Trophoblast cell (in vitro differentiated cells and primary cell): ENCODE measurements at places on chromosomes 2 and 18.

- no peak for DNase-seq
These were observed 1599.3 kb upstream of the PIK3C3 start for GRCh38 chr18:40355726-40356125.

- DNase-seq, result no peak
These were observed 67.6 kb downstream of the ITGB1BP1 start for GRCh38 chr2:9355716-9356115.

DNA sequence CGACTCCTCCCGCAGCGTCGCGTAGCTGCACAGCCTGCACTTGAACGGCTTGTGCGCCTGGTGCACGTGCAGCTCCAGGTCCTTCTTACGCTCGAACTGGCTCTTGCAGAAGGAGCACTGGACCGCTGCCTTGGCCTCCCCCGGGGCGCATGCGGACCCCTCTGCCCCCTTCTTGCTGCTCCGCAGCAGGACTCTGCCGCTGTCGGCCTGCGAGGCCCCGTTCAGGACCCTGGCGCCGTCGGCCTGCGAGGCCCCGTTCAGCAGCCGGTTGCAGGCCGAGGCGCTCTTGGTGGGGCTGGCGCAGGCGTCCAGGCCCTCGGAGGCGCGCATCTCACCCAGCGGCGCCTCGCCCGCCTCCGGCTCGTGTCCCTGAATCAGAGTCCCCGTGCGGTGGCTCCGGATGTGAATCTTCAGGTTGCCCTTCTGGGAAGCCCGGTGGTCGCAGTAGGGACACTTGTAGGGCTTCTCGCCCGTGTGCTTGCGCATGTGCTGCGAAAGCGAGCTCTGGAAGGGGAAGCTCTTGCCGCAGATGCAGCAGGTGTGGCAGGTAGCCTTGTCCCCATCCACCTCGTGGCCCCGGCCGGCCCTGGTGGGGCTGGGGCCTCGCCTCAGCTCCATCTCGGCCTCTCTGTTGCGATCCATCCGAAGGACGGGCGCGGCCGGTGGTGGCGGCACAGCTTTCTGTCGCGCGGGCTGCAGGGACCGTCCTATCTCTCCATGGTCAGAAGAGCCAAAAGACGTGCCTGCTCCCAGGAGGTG lies 52.5 kb downstream of the ZNF516 start:
- no peak for DNase-seq

DNA sequence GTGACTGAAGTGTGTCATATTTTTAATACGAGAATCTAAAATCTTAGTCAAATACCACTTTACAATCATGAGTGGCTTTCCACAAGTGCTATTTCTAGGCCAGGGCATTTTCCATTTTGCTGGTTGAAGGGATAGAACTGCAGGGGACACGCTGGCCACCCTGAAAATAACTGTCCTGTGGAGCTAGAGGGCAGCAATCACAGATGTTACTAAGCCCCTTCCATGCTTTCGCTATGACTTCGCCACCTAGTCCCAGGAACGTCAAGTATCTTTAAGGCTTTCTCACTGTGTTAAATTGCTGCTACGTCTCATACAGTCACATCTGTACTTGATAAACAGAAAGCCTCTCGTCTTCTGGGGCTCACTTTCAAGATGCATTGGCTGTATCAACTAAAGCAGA lies 171.8 kb downstream of the CDH2 start:
- DNase-seq, result no peak

- DNase-seq, result peak; percentile 49
These were observed 182.5 kb downstream of the TMEM163 start for GRCh38 chr2:134536296-134536695.
